ENCODE measurements at places on chromosomes 7 and 10.

- peak; percentile 79 for DNase-seq
Measured at GRCh38 chr7:102978284-102978683, 65.5 kb downstream of the LRRC17 start.

DNA sequence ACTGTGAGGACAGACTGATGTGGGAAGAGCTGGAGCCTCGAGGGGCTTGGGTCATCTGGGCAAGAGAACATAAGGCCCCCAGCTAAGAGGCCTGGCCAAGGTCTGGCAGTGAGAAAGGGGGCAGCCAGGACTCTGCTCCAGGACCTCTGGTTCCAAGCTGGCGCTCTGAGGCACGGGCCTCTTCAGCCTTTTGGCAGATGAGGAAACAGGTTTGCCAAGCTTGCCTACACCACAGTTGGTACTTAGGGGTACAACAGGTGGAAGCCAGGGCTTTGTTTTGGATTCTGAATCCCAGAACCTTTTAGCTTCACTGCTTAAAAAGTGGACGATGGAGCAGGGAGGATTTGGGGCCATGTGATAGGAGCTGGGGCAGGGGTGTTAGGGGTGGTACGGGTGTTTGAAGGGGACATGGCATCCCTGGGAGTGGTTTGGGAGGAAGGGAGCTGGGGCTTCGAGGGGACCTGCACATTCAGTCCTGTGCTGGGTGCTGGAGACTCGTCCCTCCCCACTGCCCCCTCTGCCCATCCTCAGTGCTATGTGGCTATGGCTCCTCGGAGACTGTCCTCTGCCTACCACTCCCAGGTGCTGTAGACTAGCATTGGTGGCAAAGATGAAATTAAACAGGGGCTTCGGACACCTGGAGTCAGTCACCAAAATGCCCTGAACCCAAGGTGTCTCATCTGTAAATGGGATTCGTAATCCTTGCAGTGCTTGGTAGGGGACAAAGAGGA, 30.3 kb downstream of the ZNF775 start:
- DNase-seq = peak; percentile 15

GRCh38 chr7:101860316-101861217, 43.1 kb downstream of the CUX1 start:
- DNase-seq = no peak

- DNase-seq = no peak
Measured at GRCh38 chr7:28490831-28491230, 78.5 kb downstream of the CREB5 start.

DNA sequence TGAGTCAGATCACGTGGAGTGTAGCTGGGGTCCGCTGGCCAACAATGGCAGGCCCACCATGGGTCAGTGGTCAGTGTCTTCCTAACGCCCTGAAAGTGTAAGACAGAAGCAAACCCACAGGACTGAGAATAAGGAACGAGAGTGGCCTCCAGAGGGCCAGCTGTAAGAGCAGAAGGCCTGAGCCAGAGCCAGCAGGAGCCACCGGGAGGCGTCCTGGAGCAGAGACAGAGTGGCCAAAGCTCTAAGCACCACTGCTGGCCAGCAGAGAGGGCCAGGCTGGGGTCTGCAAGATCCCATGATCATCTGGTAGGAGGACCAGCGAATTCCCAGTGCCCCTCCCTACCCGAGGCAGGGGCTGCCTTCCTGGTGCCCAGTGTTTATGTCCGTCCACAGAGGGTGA, 9.2 kb downstream of the CCDC201 start:
- DNase-seq = no peak

DNA sequence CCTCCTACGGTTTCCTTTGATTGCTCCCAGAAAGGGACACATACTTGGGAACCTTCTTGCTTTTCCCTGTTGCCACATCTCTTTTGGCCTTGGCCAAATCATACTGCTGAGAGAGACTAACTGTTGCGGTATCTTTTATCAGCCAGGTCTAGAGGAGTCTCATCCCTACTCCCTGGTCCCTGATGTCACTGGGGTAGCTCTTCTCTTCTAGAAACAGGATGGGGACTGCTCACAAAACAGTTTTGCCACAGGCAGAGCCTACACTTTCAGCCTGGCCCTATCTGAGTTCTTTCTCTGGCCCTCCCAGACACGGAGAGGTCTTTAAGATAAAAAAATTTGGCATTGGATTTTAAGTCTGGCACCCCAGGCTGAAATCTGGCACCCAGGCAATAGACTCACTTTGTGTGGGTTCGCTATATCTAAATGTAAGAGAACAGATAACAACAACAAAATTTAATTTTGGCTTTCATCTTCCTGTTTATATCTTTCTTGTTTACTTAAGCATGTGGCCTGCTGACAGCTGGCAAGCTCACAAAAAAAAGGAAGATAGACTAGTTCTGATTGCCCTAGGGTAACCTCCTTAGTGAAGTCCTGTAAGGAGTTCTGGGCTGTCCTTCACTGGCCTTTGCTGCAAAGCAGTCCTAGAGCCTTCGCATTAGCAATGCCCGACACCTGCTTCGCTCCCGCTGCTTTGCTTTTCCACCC, 228.3 kb upstream of the NPVF start:
- DNase-seq = no peak

DNA sequence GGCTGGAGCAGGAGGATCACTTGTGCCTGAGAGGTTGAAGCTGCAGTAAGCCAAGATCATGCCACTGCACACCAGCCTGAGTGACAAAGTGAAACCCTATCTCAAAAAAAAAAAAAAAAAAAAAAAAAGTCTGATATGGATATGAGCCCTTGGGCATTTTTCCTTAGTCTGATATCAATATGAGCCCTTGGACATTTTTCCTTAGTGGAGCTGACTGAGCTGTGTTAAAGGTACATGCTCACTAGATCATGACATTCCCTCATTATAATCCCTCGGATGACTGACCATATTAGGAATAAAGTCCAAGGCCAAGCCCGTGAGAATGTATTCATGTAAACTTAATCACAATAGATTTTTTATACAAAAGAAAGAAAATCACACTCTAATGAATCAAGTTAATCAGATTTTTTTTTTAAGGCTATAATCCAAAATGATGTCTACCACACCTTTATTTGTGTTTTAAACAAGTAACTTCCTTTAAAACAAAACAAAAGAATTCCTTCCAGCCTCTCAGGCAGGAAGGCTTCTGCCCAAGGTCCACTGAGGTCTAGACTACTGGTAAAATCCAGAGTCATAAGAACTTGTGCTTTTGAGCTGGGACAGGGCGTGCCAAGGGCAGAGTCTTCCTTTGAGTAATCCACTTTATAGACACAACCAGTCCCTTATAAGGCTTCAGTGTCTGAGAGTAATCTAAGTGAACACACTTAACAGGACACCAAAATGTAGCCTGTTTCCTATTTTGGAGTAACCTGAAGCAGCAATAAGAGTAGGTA, 5.5 kb downstream of the PPA1 start:
- DNase-seq = no peak

DNA sequence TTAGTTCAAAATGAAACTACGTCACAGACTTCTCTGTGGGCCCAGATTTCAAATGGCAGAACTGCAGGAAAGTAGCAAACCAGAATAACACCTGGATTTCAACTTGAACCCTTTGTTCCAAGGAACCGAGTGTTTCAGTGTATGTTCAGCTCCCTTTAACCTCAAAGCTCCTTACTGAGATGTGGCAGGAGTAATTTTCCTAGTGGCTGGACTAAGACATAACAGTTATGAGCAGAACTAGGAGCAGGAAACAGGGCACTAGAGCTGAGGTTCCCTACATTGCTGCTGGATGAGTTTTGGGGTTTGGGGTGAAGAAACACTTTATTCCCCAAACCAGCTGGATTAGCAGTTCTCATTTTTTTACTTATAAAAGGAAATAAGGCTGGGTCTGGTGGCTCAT, 50.1 kb downstream of the NSUN6 start:
- no peak for DNase-seq

DNA sequence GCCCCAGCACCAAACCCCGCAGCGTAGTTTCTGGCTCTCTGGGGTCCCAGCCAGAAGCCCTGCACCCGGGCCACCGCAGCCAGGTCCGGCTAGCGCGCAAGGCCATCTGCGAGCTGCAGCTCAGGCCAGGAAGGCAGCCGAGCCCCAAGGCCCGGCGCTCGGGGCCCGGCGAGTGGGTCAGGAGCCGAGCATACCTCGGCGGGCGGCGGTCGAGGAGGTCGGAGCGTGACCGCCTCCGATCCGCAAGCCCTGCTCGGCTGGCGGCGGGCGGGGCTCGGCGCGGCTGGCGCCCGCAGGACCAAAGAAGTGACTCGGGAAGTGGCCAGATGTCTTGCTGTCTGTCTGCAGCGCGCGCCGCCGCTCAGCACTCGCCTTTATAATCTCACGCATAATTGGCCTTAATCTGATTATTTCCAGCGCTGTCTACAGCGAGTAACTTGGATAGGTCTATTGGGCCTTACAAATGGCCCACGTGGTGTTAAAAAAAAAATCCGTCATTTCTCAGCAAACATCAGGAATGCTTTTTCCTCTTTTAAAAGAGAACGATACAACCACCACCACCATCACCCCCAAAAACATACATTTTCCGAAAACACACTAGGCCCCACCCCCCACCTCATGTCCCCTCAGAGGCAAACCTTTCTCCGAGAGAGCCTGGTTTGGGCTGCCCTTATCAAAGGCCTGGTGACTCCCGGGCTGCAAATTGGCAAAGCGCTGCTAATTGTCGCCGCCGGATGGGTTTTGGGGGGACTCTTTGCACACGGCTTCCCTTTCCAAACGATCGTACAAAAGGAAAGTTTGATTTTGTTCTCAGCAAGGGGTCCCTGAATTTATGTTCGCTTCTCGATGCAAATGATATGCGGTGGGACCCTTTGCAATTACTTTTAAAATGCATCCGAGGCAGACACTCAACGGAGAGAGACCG, at the start of gene DRGX:
DRGX (minus strand) TSS at position 349 of the 925 bp plus-strand sequence. CDS start 649 bp downstream, outside the sequence.
- DNase-seq = no peak

- DNase-seq = no peak
Measured at GRCh38 chr7:144937199-144937598, 101.3 kb upstream of the TPK1 start.

GRCh38 chr10:13722747-13723653, 136.2 kb downstream of the PRPF18 start:
- no peak for DNase-seq

DNA sequence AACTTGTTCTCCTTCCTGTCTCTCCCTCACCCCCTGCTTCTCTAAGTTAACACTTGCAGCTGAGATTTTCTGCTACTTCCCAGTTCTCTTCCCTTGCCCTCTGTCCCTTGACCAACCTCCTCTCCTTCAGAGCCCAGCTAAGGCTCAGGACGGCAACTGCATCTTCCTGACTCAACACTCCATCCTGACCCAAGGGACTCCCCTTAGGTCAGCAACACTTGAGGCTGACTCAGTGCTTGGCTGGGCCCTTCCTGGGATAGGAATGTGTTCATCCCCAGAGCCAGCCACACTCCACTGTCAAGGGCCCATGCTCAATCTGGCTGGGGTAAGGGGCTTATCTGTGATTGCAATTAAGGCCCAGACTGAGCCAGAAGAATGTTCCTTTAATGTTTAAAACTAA, 3.4 kb downstream of the CALHM2 start:
- DNase-seq = no peak

DNA sequence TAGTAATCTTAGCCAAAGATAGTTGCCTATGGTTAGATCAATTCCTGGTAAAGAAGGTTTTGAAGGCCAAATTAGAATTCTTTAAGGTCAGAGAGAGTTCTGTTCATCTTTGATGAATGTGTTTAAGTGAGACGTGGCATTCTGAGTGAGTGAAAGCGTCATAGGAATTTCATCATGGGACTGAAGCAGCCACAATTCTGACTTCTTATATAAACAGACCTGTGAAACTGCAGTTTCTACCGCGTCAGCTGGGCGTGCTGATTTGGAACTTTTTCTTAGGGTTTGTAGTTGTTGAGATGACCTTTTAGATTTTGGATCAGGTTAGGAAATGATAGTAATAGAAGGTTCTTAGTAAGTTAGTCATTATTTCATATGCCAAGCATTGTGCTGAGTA, 103.8 kb downstream of the CNNM2 start:
- no peak for DNase-seq

DNA sequence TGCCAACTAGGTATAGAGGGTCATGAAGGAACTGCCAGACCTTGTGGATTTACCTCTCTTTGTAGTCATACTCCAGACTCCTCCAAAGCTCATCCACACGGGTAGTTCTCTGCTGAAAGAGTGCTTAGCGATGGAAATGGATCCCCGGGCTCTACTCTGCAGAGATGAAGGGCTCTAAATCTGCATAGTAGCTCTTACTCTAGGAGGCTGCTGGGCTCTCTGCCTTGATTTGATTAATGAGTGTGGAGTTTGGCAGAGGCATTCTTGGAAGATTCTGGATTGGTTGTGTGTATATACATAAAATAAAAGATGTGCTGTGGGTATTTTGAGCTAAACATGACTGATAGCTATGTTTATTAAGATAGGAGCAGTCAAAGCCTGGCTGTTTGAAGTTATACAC, 21.3 kb upstream of the CPXM2 start:
- DNase-seq = no peak

- DNase-seq = no peak
Measured at GRCh38 chr10:89846281-89846630, 144.9 kb downstream of the KIF20B start.

GRCh38 chr10:124537166-124537725, 75.6 kb downstream of the LHPP start:
- DNase-seq = no peak

GRCh38 chr10:75107756-75108683, 3.4 kb upstream of the SAMD8 start:
- DNase-seq = peak; percentile 73

GRCh38 chr10:117680601-117681000, 138.1 kb downstream of the EMX2 start:
- DNase-seq = no peak

- DNase-seq = no peak
Measured at GRCh38 chr10:2980791-2981360, 86.5 kb upstream of the PFKP start.

GRCh38 chr10:114679552-114679951, 21.5 kb upstream of the ABLIM1 start:
- no peak for DNase-seq

GRCh38 chr10:122163174-122164022, 107.7 kb upstream of the BTBD16 start:
- DNase-seq = no peak

DNA sequence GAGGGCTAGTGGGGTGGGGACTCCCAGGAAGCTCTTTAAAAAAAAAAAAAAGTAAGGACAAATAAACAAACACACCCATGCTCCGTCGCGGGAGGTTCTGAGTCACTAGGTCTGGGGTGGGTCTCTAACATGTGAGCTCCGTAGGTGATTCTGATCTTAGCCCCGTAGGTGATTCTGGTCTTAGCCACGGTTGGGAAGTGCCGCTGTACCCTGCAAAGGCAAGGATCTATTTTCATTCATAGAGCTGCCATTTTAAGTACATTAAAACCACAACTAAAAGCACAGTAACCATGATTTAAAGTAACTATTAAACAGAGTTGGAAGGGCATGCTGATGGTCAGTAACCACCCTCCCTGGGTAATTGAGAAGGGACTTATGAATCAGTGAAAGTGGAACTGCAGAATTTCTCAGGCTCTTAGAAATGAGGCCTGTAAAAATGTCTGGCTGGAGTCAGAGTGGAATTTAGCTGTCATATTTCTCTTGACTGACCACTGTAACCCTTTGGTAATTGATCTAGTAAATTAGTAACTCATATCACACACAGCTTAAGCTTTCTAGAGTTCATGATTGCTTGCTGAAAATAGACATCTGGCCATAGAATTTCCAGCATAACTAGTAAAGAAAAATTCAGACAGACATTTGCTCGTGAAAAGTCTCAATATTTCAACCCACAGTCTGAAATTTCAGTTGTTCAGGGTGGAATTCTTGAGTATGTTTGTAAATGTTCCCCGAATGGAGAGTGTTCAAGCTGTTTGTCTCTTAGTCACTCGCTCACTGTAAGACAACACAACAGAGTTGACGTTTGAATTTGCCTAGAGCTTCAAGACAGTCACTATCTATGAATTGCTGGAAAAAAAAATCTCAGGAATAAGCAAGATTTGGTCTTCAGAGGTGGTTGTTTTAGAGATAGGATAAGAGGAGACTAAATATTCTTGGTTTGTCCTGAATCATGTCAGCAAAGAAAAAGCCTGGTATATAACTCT, 34.2 kb upstream of the TCF7L2 start:
- peak; percentile 14 for DNase-seq
